ENCODE measurements at places on chromosomes 3 and 15.

DNA sequence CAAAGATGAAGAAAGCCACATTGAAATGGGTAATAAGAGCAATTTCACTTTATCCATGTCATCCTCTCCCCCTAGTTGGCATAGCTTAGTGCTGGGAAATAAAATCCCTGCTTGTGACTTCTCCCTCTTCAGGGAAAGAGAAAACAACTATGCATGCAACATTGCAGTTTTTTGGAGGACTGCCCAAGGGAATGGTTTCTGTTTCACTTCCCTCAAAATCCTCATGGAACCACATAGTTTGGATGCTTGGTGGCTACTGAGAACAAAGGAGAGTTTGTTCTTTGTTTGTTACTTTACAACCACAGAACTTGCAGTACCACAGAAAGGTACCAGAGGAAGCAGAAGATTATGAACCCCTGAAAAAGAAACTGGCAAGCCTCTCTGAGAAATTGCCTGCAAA lies 384.6 kb upstream of the RORA start:
- DNase-seq = no peak

GRCh38 chr15:65521350-65521749 lies 3.9 kb upstream of the DPP8 start:
- DNase-seq = no peak

DNA sequence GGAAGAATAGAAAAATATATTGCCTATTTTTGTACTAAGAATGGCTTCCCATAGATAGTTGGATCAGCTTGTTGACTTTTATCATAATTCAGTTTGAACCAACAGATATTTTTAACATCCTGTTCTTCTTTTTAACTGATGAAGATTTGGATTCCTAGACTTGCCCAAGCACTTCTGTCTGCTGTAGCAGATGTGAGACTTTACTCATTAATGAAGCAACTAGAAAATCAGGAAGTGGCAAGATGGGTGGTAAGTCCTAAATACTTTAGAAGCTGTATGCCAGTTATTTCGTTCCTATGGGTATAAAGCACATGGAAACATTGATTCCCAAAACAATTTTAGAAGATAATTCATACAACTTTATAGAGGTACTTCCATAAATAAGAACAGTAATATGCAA lies 8.4 kb downstream of the PIGB start:
- DNase-seq = no peak

GRCh38 chr3:79002465-79003372 lies 765.1 kb downstream of the ROBO1 start:
- DNase-seq = no peak

DNA sequence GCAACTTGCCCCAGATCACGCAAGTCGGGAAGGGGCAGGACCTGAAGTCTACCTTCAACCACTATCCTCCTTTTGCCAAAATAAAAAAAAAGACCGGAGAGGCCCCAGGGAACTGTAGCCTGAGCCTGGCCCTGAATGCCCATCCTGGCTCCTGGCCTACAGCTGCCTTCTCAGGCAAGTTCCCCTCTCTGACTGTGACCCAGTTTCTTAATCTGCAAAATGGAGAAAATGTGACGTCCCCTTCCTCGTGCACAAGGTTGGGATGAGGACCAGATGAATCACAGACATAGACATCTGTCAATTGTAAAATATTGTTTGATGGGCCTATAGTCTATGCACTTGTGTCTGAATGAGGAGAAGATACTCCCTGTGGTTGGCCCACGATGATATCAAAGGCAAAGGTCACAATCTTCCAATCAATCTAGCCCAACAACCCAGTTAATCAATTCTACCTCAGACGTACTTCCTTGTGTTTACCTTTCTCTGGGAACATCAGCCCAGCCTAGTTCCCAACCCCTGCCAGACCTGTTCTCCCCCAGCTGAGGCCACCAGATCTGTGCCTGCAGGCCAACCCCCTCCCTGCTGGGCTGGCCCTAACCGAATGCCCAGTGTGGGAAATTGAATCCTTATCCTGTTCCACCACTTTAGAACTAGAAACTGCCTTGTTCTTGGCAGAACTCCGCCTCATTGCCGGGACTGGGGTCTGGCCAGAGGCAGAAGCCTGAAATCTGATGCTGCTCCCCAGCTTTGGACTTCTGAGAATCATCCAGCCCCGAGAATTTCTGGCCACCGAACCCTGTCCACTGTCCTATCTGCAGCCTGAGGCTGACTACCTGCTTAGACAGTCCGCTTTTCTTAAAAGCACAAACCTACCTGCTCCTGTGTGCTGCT lies 101.8 kb upstream of the LIPC start:
- DNase-seq = no peak

GRCh38 chr3:79140708-79141107 lies 627.1 kb downstream of the ROBO1 start:
- DNase-seq = no peak

- DNase-seq = no peak
Measured at GRCh38 chr15:69086427-69087204, 72.1 kb downstream of the NOX5 start.

DNA sequence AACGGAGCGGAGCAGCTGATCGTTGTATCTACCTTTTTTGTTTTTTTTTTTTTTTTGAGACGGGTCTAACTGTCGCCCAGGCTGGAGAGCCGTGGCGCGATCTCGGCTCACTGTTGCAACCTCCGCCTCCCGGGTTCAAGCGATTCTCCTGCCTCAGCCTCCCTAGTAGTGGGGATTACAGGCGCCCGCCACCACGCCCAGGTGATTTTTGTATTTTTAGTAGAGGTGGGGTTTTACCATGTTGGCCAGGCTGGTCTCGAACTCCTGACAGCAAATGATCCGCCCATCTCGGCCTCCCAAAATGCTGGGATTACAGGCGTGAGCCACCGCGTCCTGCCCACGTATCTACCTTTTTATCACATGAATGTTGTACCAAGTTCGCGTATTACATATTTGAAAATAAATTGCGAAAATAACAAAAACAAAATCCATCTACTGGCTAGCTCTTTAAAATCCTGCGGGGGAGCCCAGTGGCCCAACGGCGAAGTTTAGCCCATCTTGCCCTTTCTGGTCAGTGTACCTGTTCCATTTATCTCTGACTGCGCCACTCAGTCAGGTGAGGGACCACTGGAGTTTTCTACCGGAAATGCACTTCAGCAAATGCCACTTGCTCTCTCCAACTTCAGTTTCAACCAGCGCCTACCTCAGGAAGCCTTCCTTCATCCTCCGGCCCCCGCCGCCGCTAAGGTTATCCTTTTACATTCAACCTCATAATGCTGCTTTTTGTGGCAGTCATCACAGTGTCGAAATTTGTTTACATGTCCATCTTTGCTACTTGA lies 1.2 kb upstream of the EIF3J start:
- peak; percentile 11 for DNase-seq

GRCh38 chr15:79088426-79089205 lies 2.0 kb downstream of the RASGRF1 start:
- no peak for DNase-seq

GRCh38 chr3:63607716-63608115 lies 44.8 kb upstream of the SNTN start:
- no peak for DNase-seq

GRCh38 chr15:90402223-90402622 lies 14.2 kb downstream of the IQGAP1 start:
- DNase-seq = no peak

DNA sequence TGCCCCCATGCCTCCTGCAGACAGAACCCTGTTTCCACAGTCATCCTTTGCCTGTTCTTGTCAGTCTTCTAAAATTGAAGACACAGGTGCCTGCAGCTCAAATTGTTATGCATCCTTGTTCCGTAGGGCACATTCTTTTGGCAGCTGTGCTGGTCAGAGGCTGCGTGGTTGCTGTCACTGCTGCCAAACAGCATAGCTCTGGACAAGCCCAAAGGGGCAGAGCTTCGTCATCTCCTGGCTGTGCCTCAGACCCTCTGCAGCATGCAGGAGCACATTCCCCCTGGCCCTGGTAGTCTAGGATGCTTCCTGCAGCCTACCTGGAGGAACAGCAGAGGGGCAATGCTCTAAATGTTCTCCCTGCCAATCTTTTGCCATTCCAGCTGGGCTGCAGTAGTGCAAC lies 2.1 kb upstream of the FBXL22 start:
- no peak for DNase-seq

- no peak for DNase-seq
Measured at GRCh38 chr3:21517184-21517583, 233.8 kb downstream of the ZNF385D start.

- no peak for DNase-seq
Measured at GRCh38 chr3:182632077-182632393, 161.3 kb upstream of the ATP11B start.

- DNase-seq = no peak
Measured at GRCh38 chr15:67838789-67839332, 984 bp downstream of the RNU6-1 start.

DNA sequence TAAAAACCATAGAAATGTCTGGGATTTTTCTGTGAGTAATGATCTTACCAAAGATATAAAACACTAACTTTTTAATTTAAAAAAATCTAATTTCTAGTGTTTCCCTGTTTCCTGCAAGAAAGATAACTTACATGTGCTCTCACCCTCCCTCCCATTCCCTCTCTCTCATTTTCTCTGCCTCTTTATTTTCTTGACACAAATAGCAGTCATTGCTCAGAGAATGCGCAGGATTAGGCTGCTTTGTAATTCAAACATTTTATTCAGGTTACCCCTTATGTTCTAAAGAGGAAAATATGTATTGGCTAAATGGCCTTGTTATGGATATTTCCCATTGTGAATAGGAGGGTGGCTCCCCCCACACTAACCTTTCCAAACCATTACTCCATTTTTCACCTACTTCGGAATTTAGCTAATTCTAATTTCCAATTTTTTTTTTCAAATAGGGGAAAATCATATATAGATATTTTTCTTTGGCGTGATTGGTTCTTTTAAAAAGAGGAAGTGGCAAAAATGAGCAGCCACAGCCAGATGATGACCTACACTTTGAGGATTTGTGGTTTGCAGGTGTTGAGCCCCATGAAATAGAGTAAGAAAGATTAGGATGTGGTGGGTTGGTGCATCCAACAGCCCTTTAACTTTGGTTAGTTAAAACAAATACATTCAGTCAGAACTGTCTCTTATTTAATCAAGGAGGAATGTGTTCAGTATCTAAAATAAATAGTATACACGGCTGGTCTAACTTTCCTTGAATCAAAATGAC lies 554.4 kb downstream of the IGSF11 start:
- DNase-seq = no peak

All from stimulated activated CD8-positive, alpha-beta memory T cell treated with anti-CD3 and anti-CD28 coated beads, Interleukin-7, amount 100 ng/mL, for 4 hours (primary cell).